Psoas muscle (tissue), 8 donors: ENCODE measurements at places on chromosomes 12 and 14. TPM values are rescaled to one million over a fixed set of nuclear protein-coding genes. Genes with fewer than 3 reads are reported as not detected.

KIF21A gene
- 26.7 TPM for total RNA-seq

MAPK1IP1L gene
- 60.1 TPM for total RNA-seq

MIP gene
- not detected for total RNA-seq

CELA1 gene
- total RNA-seq: not detected

OVCH1 gene
- 0.54 TPM for total RNA-seq

SIX1 gene
- total RNA-seq: 41.4 TPM

PROX2 gene
- total RNA-seq: not detected

MANSC1 gene
- total RNA-seq: 3.2 TPM
